ENCODE measurements at places on chromosomes 1 and 21. TPM values are rescaled to one million over a fixed set of nuclear protein-coding genes. Genes with fewer than 3 reads are reported as not detected.

SPRR4 gene
- 1.4 TPM for total RNA-seq

NASP gene
- total RNA-seq, result 59.4 TPM

TCEANC2 gene
- 5.2 TPM for total RNA-seq

DNA sequence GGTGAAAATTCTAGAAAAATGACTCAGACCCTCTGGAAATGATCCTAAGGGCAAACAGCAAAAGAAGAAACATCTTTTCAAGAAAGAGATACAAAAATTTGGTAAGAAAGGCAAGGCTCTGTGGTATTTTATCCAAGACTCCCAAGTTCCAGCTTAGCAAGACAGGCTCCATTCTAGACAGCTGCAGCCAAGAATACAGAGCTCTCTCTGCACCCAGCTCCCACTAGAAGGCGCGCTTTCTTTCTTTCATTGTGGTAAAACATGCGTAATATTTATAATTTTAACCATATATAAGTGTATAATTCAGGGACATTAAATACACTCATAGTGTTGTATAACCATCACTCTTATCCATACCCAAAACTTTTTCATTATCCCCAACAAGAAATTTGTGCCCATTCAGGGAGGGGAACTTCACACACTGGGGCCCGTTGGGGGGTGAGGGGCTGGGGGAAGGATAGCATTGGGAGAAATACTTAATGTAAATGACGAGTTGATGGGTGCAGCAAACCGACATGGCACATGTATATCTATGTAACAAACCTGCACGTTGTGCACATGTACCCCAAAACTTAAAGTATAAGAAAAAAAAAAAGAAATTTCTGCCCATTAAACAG lies 2.2 kb upstream of the HFM1 start:
- H3K36me3 ChIP-seq, result no peaks in the 10 kb centered on the region
- peaks cover 12% of the 10 kb centered on the region for H3K27me3 ChIP-seq
- H3K27ac ChIP-seq, result no peak overlapping the region
- no peak overlapping the region for H3K4me3 ChIP-seq
- H3K4me1 ChIP-seq, result no peaks in the 10 kb centered on the region
- DNase-seq, result no peak

GRCh38 chr1:68375919-68376318 lies 73.8 kb downstream of the RPE65 start:
- no peaks in the 10 kb centered on the region for H3K36me3 ChIP-seq
- DNase-seq, result no peak
- H3K27ac ChIP-seq, result no peak overlapping the region
- H3K4me1 ChIP-seq, result no peaks in the 10 kb centered on the region

GRCh38 chr1:58805716-58806571 lies 22.1 kb upstream of the JUN start:
- H3K36me3 ChIP-seq, result no peaks in the 10 kb centered on the region
- no peak overlapping the region for H3K27ac ChIP-seq
- H3K4me3 ChIP-seq, result no peak overlapping the region
- peaks cover 34% of the 10 kb centered on the region for H3K4me1 ChIP-seq
- H3K27me3 ChIP-seq, result no peaks in the 10 kb centered on the region

DNA sequence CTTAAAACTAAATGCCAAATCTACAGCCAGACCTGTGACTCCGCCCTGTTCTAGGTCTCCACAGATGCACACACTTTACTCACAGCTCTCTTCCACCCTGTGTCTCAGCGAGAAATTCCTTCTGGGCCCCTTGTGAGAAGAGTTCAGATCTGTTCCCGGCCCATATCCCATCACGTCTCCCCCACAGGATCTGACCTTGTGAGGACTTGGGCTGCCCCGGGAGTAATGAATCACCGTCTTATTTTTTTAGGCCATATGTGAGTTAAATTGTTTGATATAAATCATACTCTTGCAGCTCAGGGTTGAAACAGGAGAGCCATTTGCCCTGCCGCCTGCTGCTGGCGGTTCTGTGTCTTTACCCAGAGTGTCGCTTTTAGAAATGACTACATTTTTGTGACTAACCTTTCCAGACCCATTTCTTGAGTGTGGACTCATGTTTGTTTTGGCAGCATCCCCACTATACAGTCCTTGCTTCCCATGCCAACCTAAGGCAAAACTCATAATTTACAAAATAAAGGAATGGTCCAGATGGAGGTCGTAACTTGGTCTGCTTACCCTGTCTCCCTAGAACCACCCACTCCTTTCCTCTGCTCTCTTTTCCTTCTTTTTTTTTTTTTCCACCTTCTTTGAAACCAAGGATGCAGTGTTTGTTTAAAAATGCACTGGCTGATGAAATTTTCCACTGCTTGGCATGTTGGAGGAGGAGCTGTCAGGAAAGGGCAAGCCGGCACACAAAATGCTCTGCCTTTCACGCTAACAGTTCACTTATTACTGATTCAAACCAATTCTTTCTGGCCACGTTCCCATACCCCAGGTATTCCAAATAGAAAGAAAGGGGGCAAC lies 98.0 kb upstream of the C1orf105 start:
- no peak overlapping the region for H3K4me3 ChIP-seq
- no peaks in the 10 kb centered on the region for H3K36me3 ChIP-seq
- H3K27ac ChIP-seq, result peak overlapping the region; percentile 81
- H3K27me3 ChIP-seq, result no peaks in the 10 kb centered on the region
- peaks cover 44% of the 10 kb centered on the region for H3K4me1 ChIP-seq

IGSF21 gene
- total RNA-seq, result 1.2 TPM

GRCh38 chr21:45169682-45170081 lies 95.3 kb downstream of the ADARB1 start:
- no peak overlapping the region for H3K27ac ChIP-seq
- no peaks in the 10 kb centered on the region for H3K27me3 ChIP-seq
- peaks cover 7% of the 10 kb centered on the region for H3K36me3 ChIP-seq
- H3K4me3 ChIP-seq, result no peak overlapping the region

ANKRD65 gene
- 2.8 TPM for total RNA-seq

GRCh38 chr1:56061824-56062223 lies 517.5 kb downstream of the PLPP3 start:
- H3K27me3 ChIP-seq, result no peaks in the 10 kb centered on the region
- no peak for DNase-seq
- no peak overlapping the region for H3K4me3 ChIP-seq

DNA sequence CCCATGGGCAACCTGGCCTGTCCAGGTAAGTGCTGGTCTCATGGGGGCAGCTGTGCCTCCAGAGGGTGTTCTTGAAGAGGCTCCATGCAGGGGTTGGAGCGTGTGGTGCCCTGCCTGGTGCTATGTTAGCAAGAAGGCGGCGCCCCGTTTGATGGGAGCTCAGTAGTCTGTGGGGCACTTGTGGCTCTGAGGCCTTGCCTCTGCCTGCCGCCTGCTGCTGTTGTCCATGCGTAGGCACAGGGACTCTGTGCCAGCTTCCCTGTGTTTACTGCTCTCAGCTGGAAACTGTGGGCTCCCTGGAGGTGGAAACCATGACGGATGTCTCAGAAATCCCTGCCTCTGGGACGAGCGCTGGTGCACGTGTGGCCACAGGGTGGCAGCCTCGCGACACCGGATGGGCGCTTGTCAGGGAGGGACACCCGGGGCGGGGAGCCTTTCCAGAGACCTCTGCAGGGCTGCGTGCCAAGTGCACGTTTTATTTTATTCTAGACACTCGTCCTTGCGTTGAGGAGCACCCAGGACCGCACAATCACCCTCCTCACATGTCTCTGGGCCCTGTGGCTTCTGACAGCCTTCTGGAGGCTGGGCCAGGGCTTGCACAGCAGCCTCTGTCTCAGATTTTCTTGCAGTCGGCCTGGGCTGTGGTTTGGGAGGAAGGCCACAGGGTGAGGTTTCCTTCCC lies 27.1 kb downstream of the SNAP47 start:
- H3K4me3 ChIP-seq, result no peak overlapping the region
- H3K4me1 ChIP-seq, result peaks cover 25% of the 10 kb centered on the region
- no peaks in the 10 kb centered on the region for H3K27me3 ChIP-seq
- no peak overlapping the region for H3K27ac ChIP-seq
- DNase-seq, result peak; percentile 91

GRCh38 chr1:8094481-8095241 lies 68.6 kb upstream of the ERRFI1 start:
- H3K4me3 ChIP-seq, result no peak overlapping the region
- H3K27ac ChIP-seq, result peak overlapping the region; percentile 69
- no peaks in the 10 kb centered on the region for H3K36me3 ChIP-seq
- DNase-seq, result no peak

GRCh38 chr1:39745016-39745670 lies 6.5 kb downstream of the PPIE start:
- no peak for DNase-seq
- no peak overlapping the region for H3K4me3 ChIP-seq
- H3K36me3 ChIP-seq, result peaks cover 91% of the 10 kb centered on the region
- no peak overlapping the region for H3K27ac ChIP-seq
- no peaks in the 10 kb centered on the region for H3K27me3 ChIP-seq
- peaks cover under 1% of the 10 kb centered on the region for H3K4me1 ChIP-seq

DNA sequence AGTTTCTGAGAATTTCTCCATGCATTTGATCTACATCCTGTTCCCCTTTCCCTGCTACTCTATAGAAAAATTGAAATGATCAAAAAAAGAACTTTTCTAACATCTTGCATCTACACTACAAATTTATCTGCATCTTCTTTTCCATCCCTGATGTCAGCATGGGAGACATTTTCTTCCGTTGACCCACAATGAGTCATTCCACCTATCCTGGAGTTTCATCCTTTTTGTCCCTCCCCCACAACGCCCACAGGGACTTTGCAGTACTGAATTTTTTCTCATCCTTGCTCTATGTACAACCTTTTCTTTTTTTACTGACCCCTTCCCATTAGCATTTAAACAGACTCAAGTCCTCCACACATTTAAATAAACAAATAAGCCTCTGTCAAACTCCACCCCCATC lies 112.2 kb upstream of the MROH9 start:
- DNase-seq, result no peak
- no peak overlapping the region for H3K27ac ChIP-seq
- no peak overlapping the region for H3K4me3 ChIP-seq
- no peaks in the 10 kb centered on the region for H3K4me1 ChIP-seq

TRIM46 gene
- total RNA-seq, result not detected

WNT4 gene
- 22.1 TPM for total RNA-seq

GRCh38 chr1:199948587-199949280 lies 78.8 kb upstream of the NR5A2 start:
- no peak overlapping the region for H3K27ac ChIP-seq
- no peaks in the 10 kb centered on the region for H3K27me3 ChIP-seq
- H3K4me3 ChIP-seq, result no peak overlapping the region

DNA sequence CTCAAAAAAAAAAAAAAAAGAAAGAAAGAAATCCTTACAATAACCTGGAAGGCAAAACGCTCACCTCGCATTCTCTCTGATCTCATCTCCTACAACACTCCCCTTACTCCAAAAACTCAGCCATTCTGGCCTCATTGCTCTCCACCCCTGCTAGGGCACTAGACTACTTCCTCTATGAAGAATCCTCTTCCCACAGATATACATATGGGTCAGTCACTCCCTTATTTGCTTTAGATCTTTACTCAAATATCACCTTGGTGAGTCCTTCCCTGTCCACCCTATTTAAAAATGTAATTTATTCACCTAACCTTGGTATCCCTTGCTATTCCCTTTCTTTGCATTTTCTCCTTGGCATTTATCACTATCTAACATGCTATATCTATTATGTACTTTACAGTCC lies 24.6 kb upstream of the KIF1B start:
- H3K4me1 ChIP-seq, result no peaks in the 10 kb centered on the region
- H3K27me3 ChIP-seq, result no peaks in the 10 kb centered on the region
- no peak for DNase-seq

LINGO4 gene
- 0.94 TPM for total RNA-seq

GRCh38 chr1:84997667-84998600 lies 1.0 kb upstream of the MCOLN2 start:
- no peak for DNase-seq
- H3K27me3 ChIP-seq, result peaks cover 31% of the 10 kb centered on the region
- H3K27ac ChIP-seq, result no peak overlapping the region

- no peak overlapping the region for H3K4me3 ChIP-seq
- DNase-seq, result no peak
- H3K4me1 ChIP-seq, result no peaks in the 10 kb centered on the region
- no peaks in the 10 kb centered on the region for H3K27me3 ChIP-seq
- H3K27ac ChIP-seq, result no peak overlapping the region
- peaks cover 47% of the 10 kb centered on the region for H3K36me3 ChIP-seq
These were observed 106.6 kb downstream of the NPHP4 start for GRCh38 chr1:5885471-5886139.

HRNR gene
- not detected for total RNA-seq

DNA sequence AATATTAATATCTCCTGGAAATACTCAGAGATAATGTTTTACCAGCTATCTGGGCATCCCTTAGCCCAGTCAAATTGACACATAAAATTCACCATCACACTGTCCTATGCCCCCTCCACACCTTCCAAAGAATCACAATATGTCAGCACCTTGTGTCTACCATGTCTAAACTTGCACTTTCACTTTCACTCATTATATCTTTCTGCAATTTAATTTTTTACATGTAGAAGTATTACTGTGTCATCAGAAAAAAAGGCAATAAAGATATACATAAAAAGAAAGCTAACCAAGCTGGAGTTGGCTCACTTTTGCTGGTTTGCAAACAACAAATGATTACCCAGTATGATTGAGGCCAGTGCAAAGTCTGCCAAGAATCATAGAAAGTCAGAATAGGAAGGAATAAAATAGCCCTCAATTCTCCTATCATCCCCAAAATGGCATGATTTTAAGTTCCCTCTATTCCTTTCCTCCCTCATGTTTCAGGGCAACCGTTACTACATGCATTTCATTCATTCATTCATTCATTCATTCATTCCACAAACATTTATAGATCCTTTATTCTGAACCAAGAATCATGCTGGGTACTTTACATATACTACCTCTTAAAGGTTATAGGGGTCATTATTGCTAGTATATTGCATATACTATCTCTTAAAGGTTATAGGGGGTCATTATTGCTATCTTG lies 5.9 kb upstream of the LUZP1 start:
- no peak for DNase-seq
- H3K4me1 ChIP-seq, result peaks cover 37% of the 10 kb centered on the region
- H3K36me3 ChIP-seq, result no peaks in the 10 kb centered on the region

DNA sequence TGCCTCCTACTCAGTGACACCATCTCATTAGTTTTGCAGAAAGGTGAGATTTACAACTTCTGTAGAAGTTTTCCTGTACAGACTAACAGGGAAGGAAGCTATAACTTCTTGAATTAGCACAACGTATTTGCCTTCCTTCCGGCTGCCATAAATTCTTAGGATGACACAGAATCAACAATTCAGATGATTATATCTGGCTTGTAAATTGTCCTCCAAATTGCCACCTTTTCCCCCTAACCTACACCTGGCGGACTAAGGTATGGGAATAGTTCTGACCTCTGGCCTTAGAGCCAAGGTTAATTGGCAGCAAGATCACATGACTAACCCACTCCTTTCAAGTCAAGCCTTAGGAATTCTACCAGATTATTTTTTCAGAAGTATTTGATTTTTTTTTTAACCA lies 284.3 kb downstream of the LMO4 start:
- no peak overlapping the region for H3K4me3 ChIP-seq
- H3K4me1 ChIP-seq, result no peaks in the 10 kb centered on the region
- H3K36me3 ChIP-seq, result no peaks in the 10 kb centered on the region
- no peak overlapping the region for H3K27ac ChIP-seq
- no peak for DNase-seq

B3GALT2 gene
- total RNA-seq, result not detected

FCRL1 gene
- not detected for total RNA-seq

- H3K4me3 ChIP-seq, result no peak overlapping the region
- no peaks in the 10 kb centered on the region for H3K4me1 ChIP-seq
- H3K27ac ChIP-seq, result no peak overlapping the region
- no peaks in the 10 kb centered on the region for H3K27me3 ChIP-seq
- no peak for DNase-seq
These were observed 112.3 kb upstream of the C1orf105 start for GRCh38 chr1:172308142-172308541.
